ENCODE measurements at places on chromosomes 11 and 22.

DNA sequence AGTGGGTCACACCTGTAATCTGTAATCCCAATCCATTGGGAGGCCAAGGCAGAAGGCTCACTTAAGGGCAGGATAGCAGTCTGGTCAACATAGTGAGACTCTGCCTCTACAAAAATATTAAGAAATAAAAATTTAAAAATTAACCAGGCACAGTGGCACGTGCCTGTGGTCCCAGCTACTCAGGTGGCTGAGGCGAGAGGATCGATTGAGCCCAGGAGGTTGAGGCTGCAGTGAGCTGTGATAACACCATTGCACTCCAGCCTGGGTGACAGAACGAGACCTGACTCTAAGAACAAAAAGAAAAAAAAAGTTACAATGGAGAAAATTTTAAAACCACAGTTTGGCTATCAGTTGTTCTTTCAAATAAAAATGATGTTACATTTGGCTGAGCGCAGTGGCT lies 13.4 kb upstream of the SYNGR1 start:
- DNase-seq = no peak

DNA sequence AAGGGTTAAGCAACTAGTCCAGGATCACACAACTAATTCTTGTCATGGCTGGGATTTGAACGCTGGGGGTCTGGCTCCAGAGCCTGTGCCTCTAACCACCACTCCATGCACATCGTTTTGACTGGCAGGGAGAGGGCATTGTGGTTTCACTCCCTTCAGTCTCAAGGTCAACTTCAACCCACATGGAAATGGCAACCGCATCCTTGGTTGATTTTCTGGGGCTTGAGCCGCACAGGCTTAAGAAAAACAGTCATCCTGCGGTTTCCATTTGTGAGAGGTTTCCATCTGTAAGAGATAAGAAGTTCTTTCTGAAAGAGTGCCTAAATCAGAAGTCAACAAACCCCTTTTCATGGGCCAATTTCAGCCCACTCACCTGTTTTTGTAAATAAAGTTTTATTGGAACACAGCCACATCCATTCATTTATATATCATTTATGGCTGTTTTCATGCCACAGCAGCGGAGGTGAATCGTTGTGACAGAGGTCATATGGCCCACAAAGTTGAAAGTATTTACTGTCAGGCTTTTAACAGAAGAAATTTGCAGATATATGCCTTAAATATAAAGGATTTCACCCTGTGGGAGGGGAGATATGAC lies 65.7 kb downstream of the SGSM1 start:
- DNase-seq = no peak

- DNase-seq = no peak
These were observed 644 bp downstream of the TMEM134 start for GRCh38 chr11:67468456-67468758.

DNA sequence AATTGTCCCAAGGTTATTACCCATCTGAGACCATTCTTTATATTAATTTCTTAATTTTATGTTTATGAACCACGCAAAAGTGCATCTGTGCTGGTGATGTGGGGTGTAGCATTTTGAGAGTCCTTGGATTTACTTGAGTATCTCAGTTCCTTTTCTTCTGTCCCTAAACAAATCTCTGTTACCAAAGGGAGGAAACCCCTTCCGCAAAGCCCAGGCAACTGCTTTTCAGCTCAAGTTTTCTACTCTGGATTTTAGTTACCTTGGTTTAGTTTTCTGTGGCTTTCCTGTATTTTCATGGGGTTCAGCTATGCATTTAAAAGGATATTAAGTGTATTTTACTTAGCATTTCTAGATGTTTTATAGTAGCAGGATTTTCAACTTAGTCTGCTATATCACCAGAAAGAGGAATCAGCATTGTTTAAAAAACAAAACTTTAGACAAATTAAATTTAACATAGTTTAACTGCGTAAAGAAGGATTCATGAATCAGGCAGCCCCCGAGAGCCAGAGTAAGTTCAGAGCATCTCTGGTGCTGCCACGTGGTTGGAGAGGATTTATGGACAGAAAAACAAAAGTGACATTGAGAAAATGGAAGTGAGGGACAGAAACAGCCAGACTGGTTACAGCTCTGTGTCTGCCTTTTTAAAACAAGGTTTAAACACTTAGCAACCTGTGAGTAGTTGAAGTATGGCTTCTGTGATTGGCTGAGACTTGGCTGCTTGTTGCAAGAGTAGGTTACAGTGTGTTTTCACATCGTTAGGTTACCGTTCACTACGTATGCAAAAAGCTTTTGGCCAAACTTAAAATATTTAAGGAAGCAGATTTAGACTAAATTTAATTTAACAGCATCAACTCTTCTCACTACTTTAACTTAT lies 9.6 kb downstream of the ADM start:
- DNase-seq = no peak

DNA sequence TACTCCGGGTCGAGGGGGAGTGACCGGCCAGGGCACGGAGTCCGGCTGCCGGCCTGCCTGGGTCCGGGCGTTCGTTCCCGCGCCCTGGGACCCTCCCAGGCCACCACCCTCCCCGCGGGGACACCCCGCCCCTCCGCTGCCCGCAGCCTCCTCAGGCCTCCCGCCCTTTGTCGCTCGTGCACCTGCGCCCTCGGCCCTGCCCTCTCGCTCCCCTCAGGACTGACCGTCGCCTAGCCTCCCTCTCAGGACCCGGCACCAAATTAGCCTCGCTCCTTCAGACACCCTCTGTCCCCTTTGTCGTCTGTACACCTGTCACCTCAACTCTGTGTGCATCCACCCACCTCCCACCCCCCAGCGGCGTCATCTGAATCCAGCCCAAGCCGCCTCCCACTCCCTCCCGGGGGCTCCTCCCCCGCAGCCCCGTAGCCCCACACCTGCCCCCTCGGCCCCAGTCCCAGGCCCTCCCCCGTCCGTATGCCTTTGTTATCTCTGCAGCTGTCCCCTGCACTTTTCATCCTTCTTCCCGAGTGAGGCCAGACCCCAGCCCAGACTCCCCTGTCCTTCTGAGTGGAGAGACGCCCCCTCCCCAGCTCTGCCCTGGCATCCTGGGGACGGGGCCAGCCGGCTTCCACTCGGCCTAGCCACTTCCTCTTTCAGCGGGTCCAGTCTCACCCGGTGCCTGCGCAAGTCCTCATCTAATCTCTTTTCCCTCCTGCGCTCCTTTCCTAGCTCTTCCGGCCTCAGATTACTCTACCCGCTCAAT lies 643 bp downstream of the TIGD3 start:
- peak; percentile 65 for DNase-seq

- DNase-seq = peak; percentile 89
These were observed 3.6 kb downstream of the AHNAK start for GRCh38 chr11:62542750-62543567.

- no peak for DNase-seq
These were observed 75.5 kb downstream of the LUZP2 start for GRCh38 chr11:24572376-24572775.

DNA sequence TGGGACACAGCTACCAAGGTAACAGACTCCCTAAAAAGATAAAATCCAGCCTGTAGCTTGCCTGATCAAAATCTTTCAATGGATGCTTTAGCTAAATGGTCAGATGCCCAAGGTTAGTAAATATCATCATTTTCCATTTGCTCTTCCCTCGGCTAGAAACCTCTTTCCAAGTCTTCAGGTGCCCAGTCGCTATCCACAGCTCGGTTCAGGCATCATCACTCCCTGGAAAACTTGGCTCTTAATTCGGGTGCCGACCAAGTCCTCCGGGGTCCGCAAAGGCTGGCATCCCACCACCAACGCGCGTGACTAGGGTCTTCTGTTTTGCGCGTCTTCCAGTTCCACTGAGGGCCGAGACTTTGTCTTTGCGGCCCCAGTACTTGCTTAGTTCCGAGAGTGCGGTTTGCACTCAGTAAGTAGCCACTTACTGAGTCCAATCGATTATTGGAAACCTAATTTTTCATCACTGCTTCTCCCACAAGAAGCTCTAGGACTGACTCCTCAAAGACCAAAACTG lies 44.3 kb downstream of the OR4D9 start:
- DNase-seq = no peak

- DNase-seq = peak; percentile 33
These were observed 224.6 kb upstream of the PLET1 start for GRCh38 chr11:112485280-112485679.

GRCh38 chr11:44728491-44728910 lies 1.7 kb downstream of the TSPAN18 start:
- DNase-seq = peak; percentile 69

Data from retina (tissue), 1 donor.